GM23248 (cell line): ENCODE measurements at places on chromosomes 7 and 10. TPM values are rescaled to one million over a fixed set of nuclear protein-coding genes. Genes with fewer than 3 reads are reported as not detected.

DNA sequence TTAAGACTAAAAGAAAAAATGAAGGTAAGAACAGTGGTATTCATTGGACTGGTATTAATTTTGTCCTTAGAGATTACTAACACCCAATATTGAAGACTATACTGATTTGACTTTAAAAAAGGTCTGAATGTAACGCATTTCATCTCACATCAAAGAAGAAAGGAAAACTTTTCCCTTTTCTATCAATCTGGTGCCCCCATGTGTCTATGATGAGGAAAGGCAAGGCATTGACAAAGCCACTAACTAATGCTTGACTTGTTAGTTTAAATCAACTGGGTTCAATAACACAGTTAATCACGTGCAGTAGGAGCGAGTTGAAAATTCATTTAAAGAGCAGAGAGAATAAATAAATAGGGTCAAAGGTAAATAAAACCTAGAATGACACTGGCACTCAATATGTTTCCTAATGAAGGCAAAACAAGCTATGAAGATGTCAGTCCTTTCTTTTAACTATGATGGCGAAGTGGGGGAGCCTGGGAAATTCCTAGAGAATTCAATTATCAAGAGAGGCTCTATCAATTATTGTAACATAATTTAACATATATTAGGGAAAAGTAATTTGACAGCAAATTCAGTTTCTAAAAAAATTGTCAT lies 180.9 kb downstream of the ANK3 start:
- H3K36me3 ChIP-seq, result no peaks in the 10 kb centered on the region
- H3K4me1 ChIP-seq, result no peaks in the 10 kb centered on the region; the same call in 1 of the 2 replicates
- no peak overlapping the region for H3K27ac ChIP-seq
- H3K27me3 ChIP-seq, result no peaks in the 10 kb centered on the region
- no peak overlapping the region for H3K4me3 ChIP-seq

DNA sequence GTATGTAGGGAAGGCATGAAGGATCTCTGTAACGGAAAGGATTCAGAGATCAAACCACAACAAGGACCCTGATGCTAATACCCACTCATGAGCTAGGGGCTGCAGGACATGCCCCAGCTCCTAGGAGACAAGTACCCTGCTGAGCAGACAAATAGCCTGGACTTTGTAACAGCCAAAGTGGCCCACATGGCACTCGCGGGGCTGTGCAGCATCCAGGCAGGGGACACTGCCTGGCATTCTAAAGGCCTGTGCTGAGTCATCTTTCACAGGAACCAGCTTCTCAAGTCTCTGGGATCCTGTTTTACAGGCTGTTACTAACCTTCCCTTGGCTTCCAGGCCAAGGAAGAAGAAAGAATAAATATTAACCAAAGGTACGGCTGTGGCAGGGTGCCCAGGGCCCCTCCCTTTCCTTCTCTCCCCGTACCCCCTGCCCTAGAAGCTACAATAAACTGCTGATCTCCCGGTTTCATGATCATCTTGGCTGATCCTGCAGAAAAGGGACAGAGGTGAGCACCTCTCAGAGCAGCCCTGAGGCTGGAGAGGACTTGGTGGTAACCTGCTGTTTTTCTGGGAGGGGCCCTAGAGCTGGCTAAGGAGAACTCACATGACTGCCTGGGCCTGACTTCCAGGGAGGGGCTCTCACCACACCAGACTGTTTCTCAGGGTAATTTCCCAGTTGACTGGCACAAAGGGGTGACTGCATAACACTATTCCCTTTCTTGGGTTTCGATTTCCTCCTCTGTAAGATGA lies 4.2 kb upstream of the RPEL1 start:
- H3K36me3 ChIP-seq, result no peaks in the 10 kb centered on the region
- no peaks in the 10 kb centered on the region for H3K27me3 ChIP-seq
- peaks cover 8% of the 10 kb centered on the region for H3K4me1 ChIP-seq
- no peak overlapping the region for H3K4me3 ChIP-seq

GRCh38 chr10:25944771-25945170 lies 10.7 kb downstream of the MYO3A start:
- H3K36me3 ChIP-seq, result no peaks in the 10 kb centered on the region
- no peaks in the 10 kb centered on the region for H3K4me1 ChIP-seq
- DNase-seq, result no peak

The NEUROG3 gene
- not detected in 2 replicates for total RNA-seq
